IPS DF 6.9 (cell line): ENCODE measurements at places on chromosomes 11 and 22.
A peak's percentile ranks its signal among the peaks of the same experiment; 100 is the strongest.

- DNase-seq, result no peak
Observed at GRCh38 chr11:116831790-116832349, 2.2 kb downstream of the APOC3 start.

- no peak for DNase-seq
Observed at GRCh38 chr11:77309401-77310085, 8.1 kb upstream of the GDPD4 start.

GRCh38 chr22:48382197-48382596 lies 1445.5 kb downstream of the BRD1 start:
- no peak for DNase-seq

DNA sequence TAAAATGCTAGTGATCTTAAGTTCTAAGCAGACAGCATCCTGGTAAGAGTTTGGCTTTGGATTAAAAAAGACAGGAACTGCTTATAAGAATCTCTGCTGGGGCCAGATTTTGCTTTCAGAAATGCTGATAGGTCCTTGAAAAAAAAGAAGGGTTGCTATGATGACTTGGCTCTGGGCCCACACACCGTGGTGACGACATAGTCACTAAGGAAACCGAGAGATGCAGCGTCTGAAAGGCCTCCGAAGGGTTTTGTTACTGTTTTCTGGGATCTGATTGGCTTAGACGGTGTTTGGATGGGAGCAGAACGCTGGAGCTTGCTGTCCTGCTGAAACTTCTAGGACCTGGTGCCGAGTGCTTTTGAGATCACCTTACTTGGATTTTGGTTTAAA lies 8.4 kb downstream of the FAM118A start:
- no peak for DNase-seq

DNA sequence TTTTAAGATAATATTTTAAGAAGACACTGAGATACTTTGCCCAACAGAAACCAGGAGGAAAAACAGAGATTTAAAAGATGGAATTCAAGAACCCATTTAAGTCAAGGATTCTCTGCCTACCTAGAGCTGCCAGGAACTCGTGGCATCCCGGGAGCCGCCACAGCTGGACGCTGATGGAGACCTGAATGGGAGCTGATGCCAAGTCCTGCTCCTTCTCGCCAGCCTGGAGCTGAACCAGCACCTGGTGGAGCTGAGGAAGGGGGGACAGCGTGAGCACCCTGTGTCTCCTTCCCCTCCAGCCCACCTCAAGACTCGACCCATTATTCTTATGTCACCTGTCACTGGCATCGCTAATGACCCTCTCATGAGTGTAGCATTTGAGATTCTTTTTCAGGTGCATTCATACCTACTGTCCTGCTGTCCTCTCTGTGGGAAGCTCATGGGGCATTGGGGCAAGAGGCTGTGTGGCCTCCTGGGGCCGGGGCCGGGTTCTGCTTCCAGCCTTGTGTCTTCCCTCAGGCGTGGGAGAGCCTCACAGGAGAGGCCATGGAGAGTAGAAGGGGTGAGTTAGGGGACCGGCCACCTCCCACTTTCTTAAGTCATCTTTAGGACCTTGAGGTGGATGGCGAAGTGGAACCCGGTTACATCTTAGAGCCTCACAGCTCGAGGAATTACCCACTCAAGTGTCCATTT lies 70.8 kb upstream of the PITPNB start:
- DNase-seq, result no peak

- DNase-seq, result no peak
Observed at GRCh38 chr11:45485070-45485707, 180.2 kb downstream of the CHST1 start.

GRCh38 chr11:128756469-128756868 lies 62.6 kb downstream of the FLI1 start:
- no peak for DNase-seq

DNA sequence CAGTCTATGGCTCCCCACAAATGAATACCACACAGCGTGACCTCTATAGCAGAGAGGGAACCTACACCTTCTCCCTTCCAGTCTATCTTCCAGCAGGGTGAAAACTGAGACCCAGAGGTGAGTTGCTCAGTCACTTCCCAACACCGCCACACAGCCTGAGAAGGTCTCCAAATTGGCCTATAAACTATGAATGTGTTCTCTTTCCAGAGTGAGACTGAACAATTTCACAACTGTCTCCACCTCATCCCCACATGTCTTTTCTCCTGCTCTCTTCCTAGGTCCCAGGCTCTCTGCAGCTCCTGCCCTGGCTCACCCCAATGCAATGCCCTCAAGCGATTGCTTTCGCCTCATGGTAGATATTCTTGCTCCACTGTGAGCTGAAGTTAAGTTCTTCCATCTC lies 14.0 kb downstream of the CLMP start:
- DNase-seq, result no peak

- no peak for DNase-seq
Observed at GRCh38 chr22:20536590-20537324, 29.3 kb downstream of the MED15 start.

DNA sequence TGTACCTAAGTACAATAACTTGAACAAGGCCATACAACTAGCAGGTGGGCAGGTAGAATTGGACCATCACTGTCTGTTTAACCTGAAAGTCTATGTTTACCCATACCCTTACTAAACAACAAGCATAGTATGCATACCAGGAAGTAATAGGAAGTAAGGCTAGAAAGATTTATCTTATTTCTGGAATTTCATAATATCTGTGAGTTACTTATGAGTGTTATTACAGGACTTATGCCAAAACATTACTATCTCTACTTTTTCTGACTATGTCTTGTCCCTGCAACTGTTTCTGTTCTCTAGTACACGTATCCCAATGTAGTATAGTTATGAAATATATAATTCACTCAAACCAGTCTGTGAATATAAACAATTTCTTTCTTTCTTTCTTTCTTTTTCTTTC lies 1400.8 kb upstream of the TENM4 start:
- DNase-seq, result no peak

- no peak for DNase-seq
Observed at GRCh38 chr22:32319861-32320406, 37.7 kb upstream of the RFPL3 start.

DNA sequence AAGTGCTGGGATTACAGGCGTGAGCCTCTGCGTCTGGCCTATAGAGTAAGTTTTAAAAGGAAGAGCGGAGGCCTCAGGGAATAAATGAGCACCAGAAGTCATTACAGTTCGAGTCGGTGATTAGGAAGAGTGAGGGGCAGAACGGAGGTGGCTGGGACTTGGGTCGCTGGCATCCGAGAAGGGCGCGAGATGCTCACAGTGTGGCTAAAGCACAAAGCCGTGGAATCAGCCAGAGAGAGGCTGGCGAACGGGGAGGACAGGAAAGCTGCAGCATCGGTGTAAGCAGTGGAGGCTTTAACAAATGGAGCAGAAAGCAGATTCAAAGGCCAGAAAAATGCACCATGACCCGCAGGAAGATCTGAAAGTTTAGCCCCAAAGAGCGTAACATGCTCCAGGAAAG lies 2.7 kb upstream of the KRTAP5-4 start:
- DNase-seq, result no peak

- DNase-seq, result no peak
Observed at GRCh38 chr11:83119216-83119615, 37.7 kb upstream of the PCF11 start.

DNA sequence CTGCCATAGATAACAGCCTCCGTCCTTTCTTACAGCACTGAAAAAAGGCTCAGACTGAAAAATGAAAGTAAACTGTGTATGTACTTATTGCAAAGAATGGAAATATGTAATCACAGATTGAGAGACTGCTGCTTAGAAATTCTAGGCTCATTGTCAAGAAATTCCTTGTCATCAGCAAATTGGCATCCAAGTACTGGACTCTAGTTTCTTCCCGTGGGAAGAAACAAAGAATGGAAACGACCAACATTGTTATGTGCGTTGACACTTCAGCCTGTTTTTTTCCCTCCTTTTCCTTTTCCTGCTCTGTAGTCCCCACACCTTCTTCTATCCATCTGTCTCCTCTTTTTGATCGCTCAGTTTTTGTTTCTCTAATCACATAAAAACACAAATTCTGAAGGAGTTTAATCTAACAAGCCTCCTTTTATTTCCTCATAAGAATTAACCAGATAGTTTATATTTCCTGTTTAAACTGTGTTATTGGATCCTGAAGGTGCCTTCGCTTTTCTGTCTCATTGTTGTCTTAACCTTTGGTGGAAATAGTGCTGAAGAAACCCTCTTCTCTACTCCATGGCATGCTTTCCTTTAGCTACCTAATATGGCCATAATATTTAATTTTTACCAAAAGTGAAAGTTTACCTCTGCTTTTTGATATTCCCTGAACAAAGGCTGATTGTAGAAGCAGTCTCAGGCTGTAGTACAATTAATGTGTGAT lies 20.0 kb upstream of the CASP12 start:
- no peak for DNase-seq

GRCh38 chr11:20097319-20098221 lies 62.7 kb downstream of the DBX1 start:
- DNase-seq, result no peak

GRCh38 chr11:112881461-112881860 lies 79.8 kb upstream of the NCAM1 start:
- peak; percentile 41 for DNase-seq

DNA sequence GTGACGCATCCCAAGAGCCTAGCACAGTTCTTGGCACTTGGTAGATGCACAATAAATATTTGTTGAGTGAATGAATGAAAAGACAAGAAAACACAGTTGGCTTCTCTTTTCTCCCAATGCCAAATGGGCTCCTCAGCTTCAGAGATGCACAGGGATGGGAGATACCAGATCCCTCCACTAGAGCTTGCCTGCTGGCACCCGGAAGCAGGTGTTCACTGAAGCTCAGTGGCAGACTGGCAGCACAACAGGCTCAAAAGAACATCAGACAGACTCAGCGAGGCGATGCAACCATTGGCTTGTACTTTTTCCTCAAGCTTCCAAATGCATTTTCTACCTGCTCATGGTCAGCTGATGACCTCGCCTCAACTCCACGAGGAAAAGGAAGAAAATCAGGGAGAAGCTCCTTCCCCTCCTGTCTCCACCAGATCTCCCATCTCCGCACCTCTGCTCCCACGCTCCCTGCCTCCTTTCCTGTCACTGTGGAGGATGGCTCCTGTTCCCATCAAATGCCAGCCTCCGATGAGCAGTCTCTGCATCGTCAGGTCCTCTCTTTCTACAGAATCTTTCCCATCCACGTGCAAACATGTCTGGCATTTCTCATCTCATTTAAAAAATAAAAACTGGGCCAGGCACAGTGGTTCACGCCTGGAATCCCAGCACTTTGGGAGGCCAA lies 5.8 kb downstream of the RAPSN start:
- DNase-seq, result no peak

DNA sequence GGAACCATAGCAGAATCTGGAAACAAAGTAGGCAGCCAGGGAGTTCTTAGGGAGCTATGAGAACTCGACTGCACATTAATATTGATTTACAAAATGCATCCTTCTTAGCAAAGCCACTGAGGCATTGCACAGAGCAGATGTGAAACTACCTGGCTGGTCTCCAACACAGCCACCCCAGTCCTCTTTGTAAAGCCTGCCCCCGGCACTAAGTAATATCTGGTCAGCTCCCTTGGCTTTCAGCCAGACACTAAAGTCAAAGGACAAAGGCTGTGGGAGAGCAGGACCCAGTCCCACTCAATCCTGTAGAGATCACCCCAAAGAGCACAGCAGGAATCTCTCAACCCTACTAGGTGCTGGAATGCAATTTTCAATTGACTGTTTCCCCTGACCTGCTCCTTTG lies 12.8 kb downstream of the XRRA1 start:
- no peak for DNase-seq

GRCh38 chr11:112554586-112554985 lies 293.9 kb upstream of the PLET1 start:
- DNase-seq, result no peak

GRCh38 chr11:75795276-75796090 lies 19.5 kb upstream of the UVRAG start:
- no peak for DNase-seq

- DNase-seq, result no peak
Observed at GRCh38 chr11:111312076-111312475, 13.7 kb downstream of the POU2AF3 start.

DNA sequence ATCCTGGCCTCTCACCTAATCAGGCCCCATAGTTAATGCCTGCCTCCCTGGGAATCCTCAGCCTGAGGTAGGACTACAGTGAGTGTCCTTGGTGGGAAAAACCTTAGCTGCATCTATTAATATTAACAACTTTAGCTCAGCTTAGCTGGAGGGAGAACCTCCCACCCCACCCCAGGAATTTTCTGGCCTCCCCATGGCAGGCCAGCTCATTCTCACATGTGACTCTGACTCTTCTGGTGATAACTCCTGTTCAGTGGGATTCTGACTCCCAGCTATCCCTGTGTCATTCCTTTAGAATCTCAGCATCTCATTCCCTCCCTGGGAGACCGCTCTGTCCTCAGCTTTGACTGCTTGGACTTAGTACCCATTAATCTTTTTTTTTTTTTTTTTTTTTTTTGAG lies 14.5 kb downstream of the ART5 start:
- DNase-seq, result no peak

DNA sequence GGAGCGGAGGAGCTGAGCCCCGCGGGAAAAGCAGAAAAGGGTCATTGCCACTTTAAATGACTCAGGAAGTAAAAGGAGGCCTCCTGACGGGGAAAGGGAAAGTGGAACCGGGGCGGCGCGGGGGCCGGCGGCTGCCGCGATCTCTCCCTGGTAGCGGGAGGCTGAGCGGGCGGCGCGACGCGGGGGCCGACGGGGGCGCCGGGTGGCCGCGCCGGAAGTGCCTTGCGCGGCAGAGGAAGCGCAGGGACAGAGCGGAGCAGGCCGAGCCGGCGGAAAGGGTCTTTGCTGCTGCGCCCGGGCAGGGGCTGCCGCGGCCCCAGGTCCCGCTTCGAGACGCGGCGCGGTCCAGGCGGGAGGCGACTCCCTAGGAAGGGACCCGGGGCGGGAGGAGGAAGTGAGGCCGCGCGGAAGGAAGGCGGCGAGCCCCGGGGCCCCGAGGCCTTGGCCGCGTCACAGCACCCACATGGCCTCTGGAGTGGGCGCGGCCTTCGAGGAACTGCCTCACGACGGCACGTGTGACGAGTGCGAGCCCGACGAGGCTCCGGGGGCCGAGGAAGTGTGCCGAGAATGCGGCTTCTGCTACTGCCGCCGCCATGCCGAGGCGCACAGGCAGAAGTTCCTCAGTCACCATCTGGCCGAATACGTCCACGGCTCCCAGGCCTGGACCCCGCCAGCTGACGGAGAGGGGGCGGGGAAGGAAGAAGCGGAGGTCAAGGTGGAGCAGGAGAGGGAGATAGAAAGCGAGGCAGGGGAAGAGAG lies at the start of gene TRIM44:
Gene TRIM44 (plus strand): TSS at position 127 of the 759 bp plus-strand sequence. CDS start 337 bp downstream, at position 464.
- DNase-seq, result peak; percentile 18

DNA sequence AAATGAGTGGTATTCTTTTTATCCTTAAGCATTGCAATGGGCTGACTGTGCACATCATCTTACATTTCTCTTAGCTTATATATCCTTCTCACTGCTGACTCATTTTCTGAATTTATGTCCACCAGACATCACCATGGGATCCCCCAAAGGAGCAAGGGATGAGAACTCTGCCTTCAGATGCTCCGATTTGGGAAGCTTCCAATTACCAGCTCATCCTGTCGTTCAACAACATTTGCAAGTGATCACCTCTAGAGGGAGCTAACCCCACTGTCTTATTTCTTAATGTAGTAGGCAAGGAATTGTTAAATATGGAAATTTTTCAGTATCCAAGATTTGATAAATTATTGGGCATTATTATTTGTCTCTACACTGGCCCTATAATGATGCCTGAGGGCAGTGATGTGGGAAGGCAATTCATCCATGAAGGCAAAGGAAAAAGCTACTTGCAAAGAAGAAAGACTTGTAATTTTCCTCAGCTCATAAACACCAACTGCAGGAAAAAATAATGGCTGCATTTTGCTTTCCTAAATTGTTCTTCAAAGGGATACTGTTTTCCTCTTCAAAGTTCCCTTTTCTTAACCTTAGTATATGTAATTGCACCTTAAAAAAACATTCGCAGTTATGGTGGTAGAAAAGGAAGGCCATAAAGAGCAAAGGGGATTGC lies 102.4 kb upstream of the FSHB start:
- DNase-seq, result peak; percentile 7
